Ovary (tissue), 10 donors: ENCODE measurements at places on chromosomes 4 and X. TPM values are rescaled to one million over a fixed set of nuclear protein-coding genes. Genes with fewer than 3 reads are reported as not detected.

- H3K36me3 ChIP-seq = no peaks in the 10 kb centered on the region
- H3K4me3 ChIP-seq = no peak overlapping the region
- H3K4me1 ChIP-seq = no peaks in the 10 kb centered on the region
Observed at GRCh38 chrX:867966-868647, 237.5 kb downstream of the SHOX start.

GRCh38 chr4:120850018-120850599, 72.4 kb downstream of the PRDM5 start:
- H3K4me1 ChIP-seq = no peaks in the 10 kb centered on the region
- H3K4me3 ChIP-seq = no peak overlapping the region
- DNase-seq = no peak
- H3K27ac ChIP-seq = no peak overlapping the region

GRCh38 chr4:161167539-161167938, 996.3 kb downstream of the FSTL5 start:
- H3K36me3 ChIP-seq = no peaks in the 10 kb centered on the region
- no peak overlapping the region for H3K4me3 ChIP-seq
- no peak overlapping the region for H3K27ac ChIP-seq
- no peaks in the 10 kb centered on the region for H3K4me1 ChIP-seq
- no peaks in the 10 kb centered on the region for H3K27me3 ChIP-seq

DNA sequence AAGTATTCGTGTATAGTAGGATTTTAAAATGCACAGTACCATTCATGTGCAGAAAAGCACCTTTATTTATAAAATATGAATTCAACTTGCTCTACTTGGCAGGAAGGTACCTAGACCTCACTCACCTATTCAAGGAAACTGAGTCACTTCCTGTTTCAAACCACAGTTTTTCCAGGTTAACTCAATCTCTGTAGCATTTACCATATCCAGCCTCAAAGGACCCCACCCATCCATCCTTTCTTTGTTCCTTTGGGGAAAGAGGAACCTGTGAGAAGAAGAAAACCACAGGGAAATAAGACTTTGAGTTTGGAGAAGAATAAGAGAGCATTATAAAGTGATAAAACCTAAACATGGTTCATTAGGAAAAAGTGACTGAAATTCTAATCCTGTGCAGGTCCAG, 250.7 kb downstream of the CBR4 start:
- H3K27me3 ChIP-seq = no peaks in the 10 kb centered on the region
- H3K4me1 ChIP-seq = no peaks in the 10 kb centered on the region
- H3K36me3 ChIP-seq = no peaks in the 10 kb centered on the region
- H3K27ac ChIP-seq = no peak overlapping the region
- H3K4me3 ChIP-seq = no peak overlapping the region

The ADH1B gene
- total RNA-seq = 112 TPM

The TMSB15A gene
- 0.74 TPM for total RNA-seq

The MAGEA1 gene
- total RNA-seq = not detected

The MMAA gene
- 6.2 TPM for total RNA-seq

The SATL1 gene
- total RNA-seq = not detected
